Activated CD8-positive, alpha-beta memory T cell treated with anti-CD3 and anti-CD28 coated beads, Interleukin-2, amount 10 ng/mL, durations not matched to agents 7 days and 5 days (primary cell): ENCODE measurements at places on chromosomes 7 and 10. TPM values are rescaled to one million over a fixed set of nuclear protein-coding genes. Genes with fewer than 3 reads are reported as not detected.

Gene NPTX2
- not detected for total RNA-seq

Gene IRF5
- 17.7 TPM for total RNA-seq

Gene PDGFA
- 0.67 TPM for total RNA-seq

Gene IKZF5
- 12.0 TPM for total RNA-seq

Gene PARG
- total RNA-seq = 29.1 TPM

- DNase-seq = no peak
Observed at GRCh38 chr10:1123972-1124371, 67.8 kb downstream of the WDR37 start.

DNA sequence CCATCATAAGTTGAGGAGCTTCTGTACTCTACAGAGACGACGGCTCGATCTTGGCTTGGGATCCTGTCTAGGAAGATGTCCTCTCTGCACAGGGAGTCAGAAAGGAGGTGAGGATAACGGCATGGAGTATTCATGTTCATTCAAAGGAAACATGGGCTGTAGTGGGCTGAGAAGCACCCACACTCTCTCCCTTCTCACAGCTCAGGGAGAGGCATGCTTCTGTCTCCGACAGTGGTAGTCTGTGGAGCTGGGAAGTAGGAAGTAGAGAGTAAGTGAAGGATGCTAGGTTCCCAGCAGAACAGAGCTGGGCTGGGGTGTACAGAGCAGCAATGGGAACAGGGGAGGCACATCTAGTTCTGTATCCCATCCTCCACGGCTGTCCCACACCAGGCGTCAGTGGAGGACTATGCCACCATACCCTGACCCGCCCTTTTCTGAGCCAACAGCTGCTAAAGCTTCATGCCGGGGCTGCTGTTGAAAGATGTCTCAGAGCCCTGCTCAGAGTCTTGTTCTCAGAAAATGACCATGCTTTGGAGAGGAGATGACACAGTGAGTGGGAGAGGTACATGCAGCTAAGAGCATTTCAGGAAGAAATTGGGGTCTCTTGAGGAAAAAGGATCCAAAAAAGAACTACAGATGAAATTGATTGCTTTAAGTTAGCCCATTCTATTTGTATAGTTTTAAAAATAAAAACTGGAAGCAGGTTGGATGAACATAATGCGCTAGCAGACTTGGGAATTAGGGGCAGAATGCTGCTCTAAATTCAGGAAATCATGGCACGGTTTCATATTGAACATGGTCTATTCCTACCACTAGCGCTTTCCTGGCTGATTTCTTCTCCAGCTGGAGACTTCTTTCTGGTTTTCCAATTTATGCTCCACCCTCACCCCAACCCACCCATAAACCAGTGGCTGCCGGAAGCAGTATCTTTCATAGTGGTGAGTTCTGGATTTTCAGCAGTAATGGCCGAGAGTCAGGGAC is 138.6 kb downstream of the CHN2 start:
- DNase-seq = no peak

DNA sequence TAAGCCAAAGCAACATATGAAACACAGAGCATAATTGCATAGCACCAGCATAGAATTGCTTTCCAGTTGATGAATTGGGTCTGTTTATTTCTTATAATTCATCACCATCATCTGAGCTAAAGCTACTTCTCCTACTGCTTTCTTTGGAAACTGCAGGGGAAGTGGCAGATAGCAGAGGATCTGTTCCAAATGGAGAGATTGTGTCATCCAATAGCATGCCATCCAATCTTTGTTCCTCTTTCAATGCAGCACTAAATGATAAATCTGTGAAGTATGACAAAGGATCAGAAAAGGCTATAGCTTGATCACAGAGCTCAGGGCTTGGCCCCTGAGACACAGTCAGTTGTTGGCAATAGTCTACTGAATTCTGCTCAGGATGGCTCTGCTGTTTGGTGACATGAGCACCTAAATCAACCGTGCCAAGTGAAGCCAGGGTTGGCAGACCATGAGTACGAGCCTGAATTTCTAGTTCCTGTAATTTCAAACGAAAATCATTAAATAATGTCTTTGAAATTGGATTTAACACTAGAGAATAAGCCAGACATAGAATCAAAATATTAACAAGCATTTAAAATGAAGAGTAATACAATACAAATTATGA is 90.0 kb downstream of the TFEC start:
- no peak for DNase-seq

- DNase-seq = no peak
Observed at GRCh38 chr7:5417106-5418071, 6.2 kb downstream of the TNRC18 start.

GRCh38 chr7:105773030-105773460 is 103.4 kb downstream of the ATXN7L1 start:
- no peak for DNase-seq

DNA sequence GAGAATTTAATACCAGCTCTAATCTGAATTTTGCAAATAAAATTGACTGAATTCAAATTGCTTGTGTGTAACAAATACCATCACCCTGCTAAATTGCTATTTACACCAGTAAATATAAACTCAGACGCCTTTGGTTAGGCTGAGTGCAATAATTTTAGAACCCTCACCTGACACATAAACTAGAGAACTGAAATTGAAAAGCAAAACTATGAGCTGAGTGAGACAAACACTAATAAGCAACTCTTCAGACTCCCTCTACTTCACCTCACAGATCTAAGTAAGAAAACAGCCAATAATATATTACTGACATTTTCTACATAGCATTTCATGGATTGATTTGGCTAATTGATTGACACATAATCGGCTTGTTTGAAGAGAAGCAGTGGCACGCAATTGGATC is 621.2 kb downstream of the REEP3 start:
- DNase-seq = no peak

GRCh38 chr7:23969443-23969842 is 259.4 kb downstream of the STK31 start:
- DNase-seq = no peak

DNA sequence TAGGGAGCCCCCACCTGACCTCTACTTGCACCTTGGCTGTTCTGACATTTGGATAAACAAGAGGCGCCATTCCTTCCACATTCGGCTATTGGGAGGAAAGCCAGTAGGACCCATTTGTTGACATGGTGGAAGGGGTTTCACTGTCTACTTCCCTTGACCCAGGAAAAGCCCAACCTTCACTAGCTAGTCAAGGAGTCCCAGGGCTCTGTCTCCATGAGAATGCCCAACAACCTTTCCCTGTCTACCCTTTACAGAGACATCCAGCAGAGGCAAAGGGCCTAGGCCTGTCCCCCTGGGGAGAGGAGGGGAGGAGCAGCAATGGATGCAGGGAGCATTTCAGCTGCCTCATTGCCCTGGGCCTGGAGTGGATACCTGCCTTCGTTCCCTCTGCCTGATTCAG is 136.1 kb downstream of the NEURL1 start:
- DNase-seq = no peak

GRCh38 chr7:123242467-123243092 is 42.8 kb upstream of the SLC13A1 start:
- no peak for DNase-seq
